ENCODE measurements at places on chromosomes 6 and 20. TPM values are rescaled to one million over a fixed set of nuclear protein-coding genes. Genes with fewer than 3 reads are reported as not detected.

- DNase-seq = no peak
Observed at GRCh38 chr6:130775411-130776012, 51.7 kb upstream of the SMLR1 start.

- no peak for DNase-seq
Observed at GRCh38 chr20:47765271-47765670, 20.0 kb downstream of the SULF2 start.

SMLR1 gene
- total RNA-seq = not detected

FAM83C gene
- total RNA-seq = not detected
